HT1080 (cell line): ENCODE measurements at places on chromosomes 6 and 20. TPM values are rescaled to one million over a fixed set of nuclear protein-coding genes. Genes with fewer than 3 reads are reported as not detected.
A peak's percentile ranks its signal among the peaks of the same experiment; 100 is the strongest.

DNA sequence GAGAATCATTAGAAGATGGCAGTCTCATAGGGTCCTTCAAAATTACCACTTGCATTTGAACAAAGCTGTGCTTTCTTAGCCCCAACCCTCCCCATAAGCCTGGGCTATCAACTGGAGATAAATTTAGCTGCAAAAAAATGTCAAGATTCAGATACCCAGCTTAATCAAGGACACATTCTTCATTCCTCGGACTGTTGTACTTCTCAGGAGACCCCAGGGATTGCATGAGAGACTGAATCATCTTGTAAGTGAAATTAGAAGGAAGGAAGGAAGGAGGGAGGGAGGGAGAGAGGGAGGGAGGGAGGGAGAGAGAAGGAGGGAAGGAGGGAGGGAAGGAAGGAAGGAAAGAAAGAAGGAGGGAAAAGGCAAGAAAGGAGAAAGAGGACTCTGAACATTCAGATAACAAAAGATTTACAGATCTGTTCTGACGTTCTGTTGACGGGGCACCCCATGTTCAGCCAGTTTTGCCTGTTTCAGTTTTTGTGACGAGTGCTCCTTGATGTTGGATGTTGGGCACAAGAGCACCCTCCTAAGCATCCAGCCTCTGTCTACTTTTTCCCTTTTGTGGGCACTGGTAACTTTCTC, 498.7 kb downstream of the PREX1 start:
- DNase-seq: no peak

GRCh38 chr6:164048840-164049516, 634.5 kb downstream of the QKI start:
- DNase-seq: peak; percentile 34

- DNase-seq: no peak
Measured at GRCh38 chr6:89454300-89454699, 21.3 kb downstream of the ANKRD6 start.

GRCh38 chr20:44222633-44223368, 12.2 kb upstream of the OSER1 start:
- DNase-seq: no peak

TRMT6 gene
- 34.4 and 39.1 TPM in 2 replicates for total RNA-seq

ELMO2 gene
- 21.3 and 24.3 TPM in 2 replicates for total RNA-seq

DNA sequence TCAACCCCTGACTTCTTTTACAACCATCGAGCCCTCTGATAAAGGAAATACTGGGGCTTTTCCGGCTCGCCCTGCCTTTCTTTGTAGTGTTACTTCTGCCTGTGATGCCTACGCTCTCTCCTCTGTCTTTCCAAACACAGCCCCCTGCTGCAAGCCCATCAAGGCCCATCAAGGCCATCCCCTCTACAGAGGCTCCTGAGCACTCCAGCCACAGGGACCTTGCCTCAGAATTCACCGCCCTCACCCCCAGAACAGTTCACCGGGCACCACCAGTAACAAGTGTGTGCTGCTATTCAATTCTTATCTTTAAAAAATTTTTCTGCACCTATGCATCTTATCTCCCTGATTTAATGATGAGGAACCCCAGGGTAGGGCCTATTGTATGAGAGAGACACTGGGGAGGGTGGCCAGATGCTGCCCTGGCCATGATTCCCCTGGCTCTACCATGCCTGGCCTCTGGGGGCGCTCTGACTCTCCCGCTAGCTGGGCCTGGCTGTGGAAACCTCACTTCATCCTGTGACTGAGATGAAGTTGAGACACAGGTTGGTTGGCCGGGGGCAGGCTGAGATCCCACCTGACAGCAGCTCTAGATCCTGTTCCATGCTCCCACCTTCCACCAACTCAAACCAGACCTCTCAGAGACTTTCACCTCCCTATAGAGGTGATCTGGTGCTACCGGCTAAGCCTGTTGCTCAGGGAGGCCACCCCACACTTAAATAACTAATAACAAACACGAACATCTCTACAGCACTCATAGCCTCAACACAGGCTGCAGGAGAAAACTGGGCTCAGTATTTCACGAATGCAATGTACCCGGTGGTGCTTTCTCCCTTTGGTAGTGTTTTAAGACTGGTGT, 19.2 kb upstream of the GLP1R start:
- peak; percentile 30 for DNase-seq

DNA sequence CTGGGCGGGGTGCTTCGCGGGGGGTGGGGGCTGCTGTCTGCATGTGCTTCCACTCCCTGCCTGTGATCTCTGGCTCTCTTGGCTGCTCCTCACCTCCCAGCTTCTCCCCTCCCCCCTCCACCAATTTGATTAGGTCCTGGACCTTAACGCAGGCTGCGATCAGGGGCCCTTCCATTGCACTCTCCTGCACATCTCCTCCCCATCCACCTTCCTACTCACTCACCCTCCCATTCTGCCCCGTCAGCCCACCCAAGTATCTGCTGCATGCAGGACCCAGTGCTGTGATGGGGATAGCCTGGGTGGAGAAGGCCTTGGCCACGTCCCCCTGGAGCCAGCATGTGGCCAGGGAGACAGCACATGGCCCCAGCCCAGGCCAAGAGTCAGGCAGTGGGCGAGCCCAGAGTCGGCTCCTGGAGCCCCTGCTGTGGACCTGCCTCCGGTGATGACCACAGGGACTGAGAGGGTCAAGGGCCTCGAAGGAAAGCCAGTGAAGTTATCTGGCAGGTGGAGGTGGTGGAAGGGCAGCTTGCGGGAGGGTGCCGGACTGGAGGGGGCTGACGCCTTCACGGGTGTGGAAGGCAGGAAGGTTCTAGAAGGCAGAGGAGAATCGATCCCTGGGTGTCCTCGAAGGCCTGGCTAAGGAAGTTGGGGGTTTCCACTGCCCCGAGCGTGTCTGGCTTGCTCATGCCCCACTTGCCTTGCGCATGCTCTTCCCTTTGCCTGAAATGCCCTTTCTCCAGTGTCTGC, 40.7 kb downstream of the SRC start:
- no peak for DNase-seq

DNA sequence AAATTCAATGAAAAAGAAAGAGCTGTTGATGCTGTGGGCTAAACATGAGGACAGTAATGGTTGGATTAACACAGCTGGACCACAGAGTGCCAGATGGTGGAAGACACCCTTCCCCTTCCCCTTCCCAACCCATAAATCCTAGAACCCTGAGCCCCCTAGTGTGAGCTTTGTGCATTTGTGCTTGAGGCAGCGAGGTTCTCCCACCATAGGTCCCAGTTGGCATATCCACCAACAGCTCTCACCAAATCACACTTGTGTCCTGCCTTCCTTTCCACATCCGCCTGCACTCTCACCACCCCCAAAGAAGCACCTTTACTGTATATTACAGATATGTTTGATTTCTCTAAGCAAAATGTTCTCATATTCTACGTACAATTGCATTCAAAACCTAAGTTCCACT, 32.8 kb upstream of the HBS1L start:
- no peak for DNase-seq

GRCh38 chr6:35177157-35177556, 36.0 kb upstream of the TCP11 start:
- peak; percentile 32 for DNase-seq

- no peak for DNase-seq
Measured at GRCh38 chr20:46995561-46996142, 101.0 kb downstream of the EYA2 start.

- DNase-seq: no peak
Measured at GRCh38 chr6:134309227-134309626, 8.7 kb downstream of the SGK1 start.
